Uterus (tissue), 4 donors: ENCODE measurements at places on chromosomes 13 and 19. TPM values are rescaled to one million over a fixed set of nuclear protein-coding genes. Genes with fewer than 3 reads are reported as not detected.

KASH5 gene
- total RNA-seq: not detected

CSNK1G2 gene
- 46.6 TPM for total RNA-seq

TMEM205 gene
- total RNA-seq: 82.9 TPM

GARIN5A gene
- not detected for total RNA-seq

RXFP2 gene
- 0.26 TPM for total RNA-seq

PGLYRP2 gene
- not detected for total RNA-seq
